Fibroblast of mammary gland (primary cell): ENCODE measurements at places on chromosomes 7 and 10.

DNA sequence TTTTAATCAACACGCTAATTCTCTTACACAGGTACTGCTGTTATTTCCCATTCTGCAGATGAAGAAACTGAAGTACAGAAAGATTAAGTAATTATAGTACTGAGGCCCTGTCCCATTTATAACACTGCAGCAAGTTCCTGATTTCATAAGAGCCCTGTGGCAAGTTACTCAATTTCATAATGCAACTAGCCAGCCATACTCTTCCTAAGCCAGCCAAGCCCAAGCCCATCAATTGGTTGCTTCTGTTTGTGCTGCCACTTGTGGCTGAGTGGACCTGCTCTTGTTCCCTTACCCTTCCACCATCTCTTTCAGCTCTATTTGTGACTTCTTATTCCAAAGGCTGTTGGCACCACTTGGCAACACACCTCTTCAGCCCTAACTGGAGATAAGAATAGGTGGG lies 19.7 kb upstream of the PRPF18 start:
- peak; percentile 11 for DNase-seq

DNA sequence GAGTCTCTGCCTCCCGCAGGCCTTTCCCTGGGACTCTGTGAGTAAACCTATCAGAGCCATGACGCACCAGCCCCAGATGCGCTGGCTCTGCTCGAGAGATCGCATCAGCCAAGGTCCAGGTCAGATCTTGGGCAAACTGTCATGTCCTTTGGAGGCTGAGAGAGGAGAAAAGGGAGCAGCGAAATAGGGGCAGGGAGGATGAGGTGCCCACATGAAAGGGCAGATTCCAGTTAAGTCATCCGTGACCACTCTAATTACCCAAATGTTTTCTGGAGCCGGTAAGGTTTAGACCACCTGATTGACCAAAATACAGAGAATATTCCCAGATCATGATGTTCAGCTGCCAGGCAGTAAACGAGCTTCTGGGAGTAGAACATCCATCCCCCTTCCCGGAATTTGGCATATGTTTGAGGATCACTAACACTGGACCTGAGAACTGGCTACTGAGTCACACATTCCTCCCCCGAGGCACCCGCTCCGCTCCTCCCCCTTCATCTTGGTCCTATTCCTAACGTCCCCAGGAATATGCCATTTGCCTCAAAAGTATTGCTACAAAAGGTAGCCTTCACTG lies 88.0 kb downstream of the FGFR2 start:
- no peak for DNase-seq

GRCh38 chr7:35551321-35552081 lies 143.4 kb downstream of the HERPUD2 start:
- no peak for DNase-seq

- DNase-seq, result peak; percentile 96
Observed at GRCh38 chr7:94374721-94375566, 19.8 kb upstream of the COL1A2 start.

DNA sequence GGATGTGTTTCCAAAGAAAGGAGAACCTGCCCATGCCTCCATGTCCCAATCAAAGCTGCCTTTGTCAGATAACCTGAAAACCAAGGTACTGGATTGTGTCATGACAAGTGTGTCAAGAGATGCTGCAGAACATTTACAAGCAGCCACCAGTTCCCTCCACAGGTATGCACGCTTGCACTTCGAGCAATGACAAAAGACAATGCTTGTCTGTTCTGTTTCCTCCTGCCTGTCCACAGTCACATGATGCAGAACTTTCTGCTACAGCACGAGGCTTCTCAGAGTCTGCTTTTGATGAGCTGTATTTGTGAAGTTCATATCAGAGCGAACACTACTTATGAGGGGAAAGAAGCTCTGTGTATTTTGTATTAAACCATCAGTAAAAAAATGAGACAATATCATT lies 209.9 kb downstream of the GFRA1 start:
- no peak for DNase-seq

DNA sequence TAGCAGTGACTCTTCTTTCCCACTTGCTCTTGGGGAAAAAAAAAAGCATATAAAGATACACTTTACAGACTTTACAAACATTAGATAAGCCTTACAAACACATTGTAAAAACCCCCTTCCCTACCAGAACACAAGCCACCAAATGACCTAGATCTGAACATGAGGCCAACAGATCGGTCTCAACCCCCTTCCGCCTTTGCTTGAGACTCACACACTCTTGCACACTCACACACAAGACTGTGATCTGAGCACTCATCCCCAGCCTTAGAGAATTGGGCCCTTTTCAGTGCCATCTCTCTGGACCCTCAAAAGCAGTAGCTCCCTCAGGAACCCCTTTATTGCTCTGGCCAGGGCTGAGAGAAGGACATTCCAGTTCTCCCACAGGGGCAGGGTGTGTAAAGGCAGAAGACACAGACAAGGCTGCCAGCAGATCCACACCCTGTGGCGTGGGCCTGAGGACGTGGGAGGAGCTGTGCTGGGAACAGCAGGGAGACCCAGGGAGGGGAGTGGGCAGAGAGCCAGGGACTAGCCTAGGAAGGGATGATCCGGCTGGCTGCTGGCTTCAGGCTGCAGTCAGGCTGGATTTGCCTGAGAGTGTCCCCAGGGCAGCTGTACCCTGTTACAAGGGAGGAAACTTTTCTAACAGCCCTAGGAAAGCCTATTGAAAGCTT lies 206.7 kb downstream of the KIAA1217 start:
- DNase-seq, result peak; percentile 67

DNA sequence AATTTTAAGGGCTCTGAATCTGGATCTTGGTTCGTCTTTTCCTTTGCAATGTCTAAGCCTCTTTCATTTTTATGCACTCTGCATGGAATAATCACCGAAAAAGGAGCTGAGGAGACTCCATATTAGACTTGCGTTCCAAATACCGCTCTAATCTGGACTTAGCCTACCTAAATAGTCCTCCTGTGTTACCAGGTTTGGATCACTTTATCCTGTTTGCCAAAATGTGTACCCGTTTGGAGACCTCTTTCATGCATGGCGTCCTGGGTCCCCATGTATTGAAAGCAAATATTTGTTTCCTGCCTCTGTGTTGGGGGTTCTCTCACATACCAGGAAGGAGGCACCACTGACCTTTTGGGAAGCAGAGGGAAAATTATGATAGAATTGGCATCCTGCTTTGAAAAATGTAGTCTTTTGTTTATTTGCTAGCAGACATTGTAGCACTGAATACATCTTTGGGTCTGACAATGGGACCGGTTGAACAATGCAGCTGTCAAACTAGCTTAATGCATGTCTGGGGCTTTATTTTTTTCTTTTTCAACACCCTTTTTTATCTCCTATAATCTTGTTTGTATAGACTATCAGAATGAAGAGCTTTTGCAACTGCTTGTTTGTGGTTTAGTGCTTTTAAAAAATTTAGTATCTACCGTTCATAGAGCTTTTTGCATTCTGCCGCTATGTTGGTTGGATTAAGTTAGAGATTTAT lies 11.8 kb upstream of the CELF2 start:
- DNase-seq, result no peak

- DNase-seq, result no peak
Observed at GRCh38 chr10:80614576-80615416, 77.1 kb downstream of the SH2D4B start.

DNA sequence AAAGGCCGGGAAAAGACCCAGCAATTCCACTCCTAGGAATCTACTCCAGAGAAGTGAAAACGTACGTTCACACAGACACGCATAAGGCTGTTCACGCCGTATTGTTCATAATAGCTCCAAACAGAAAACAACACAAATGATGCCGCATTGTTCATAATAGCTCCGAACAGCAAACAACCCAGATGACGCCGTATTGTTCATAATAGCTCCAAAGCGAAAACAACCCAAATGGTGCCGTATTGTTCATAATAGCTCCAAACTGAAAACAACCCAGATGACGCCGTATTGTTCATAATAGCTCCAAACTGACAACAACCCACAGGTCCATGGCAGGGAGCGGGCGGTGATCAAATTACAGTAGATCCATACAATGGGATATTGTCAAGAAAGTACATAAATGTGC lies 85.2 kb upstream of the DNAAF5 start:
- DNase-seq, result no peak

DNA sequence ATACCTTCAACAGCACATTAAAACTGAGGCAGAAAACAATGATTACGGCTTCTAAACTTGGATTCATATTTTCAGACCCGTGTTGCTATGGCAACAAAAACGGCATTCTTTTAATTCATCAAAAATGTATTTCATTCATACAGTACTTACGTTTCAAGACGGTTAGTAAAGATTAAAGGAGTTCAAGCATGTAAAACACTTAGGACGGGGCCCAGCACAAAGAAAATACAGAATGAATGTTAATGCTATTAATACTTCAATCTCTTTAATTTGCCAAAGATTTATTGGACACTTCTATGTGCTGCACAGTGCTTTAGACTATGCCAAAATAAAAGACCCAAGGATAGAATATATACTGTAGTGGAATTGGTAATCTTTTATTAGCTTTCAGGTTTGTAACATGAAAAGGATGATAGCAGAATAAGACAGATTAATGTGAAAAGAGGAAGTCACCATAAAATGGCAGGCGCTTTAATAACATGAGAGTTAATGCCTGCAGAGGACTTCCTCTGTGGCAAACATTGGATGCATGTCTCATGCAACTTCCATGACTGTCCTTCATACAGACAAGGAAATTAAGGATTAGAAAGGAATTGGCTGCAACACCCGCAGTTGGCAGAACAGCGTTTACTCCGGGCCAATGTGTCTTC lies 201.6 kb upstream of the KLF6 start:
- DNase-seq, result no peak

- DNase-seq, result no peak
Observed at GRCh38 chr10:71784679-71785272, 11.5 kb upstream of the VSIR start.
